NCI-H1092 (cell line): ENCODE measurements at places on chromosomes 11 and 22.

DNA sequence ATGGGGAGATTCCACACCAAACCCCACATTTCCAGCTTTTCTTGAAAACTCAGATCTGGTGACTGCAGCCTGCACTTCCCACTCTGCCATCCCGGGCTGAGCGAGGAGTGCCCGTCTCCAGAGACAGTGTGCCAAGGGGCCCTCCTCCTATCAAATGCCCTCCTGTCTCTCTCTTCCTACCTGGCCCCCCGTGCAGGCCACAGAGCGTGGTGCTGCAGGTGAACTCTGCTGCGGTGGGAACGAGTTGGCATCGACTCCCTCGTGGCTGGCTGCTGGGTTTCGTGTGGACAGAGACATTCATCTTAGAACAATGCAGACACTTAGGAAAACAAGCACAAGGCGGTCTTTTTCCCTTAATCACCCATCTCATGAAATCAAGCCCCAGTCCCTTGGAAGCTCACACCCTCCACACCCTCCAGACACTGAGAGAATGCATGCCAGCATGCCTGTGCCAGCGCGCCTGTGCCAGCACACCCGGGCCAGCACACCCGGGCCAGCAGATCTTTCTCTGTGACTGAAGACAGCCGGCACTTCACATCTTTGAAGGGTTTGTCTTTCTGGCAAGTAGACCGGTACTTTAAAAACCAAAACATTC lies 65.0 kb downstream of the PARVB start:
- no peak for DNase-seq

GRCh38 chr22:38981992-38982927 lies at the start of gene APOBEC3B:
TSS of gene APOBEC3B (plus strand) at chr22:38982347. CDS start at chr22:38982454, 107 bp downstream.
- no peak for DNase-seq

DNA sequence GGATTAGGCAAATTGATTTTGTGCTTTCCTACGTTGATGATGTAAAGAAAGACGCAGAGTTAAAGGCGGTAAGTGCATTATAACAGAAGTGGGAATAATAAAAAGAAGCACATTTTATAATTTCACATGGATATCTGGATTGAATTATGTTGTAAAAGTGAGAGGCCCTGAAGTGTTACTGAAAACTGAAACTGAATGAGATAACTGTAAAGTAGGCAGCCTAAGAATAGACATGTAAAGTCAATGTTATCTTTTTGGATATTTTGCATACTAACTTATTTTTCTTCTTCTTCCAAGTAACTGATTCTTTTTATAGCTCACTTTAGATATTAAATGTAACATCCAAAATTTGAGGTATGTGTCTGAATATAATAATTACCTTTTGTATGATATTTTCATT lies 28.3 kb downstream of the ANO5 start:
- DNase-seq = no peak

DNA sequence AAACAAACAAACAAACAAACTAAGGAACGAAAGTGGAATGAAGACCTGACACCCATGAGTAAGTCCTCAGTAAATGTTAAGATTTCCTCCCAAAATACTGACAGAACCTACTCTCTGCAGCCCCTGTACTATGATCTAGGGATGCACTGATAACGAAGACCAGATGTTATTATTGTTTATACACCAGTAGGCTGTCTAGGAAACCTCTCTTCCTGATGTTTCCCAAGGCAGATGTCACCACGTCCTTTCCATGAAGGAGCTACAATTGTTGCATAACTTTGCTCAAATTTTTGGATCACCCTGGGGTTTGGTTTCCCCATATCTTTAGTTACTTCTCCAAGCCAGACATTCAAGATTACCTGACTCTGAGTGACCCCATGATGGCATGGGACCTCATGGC lies 340.7 kb downstream of the MIAT start:
- DNase-seq = no peak

- no peak for DNase-seq
Observed at GRCh38 chr11:43541993-43542392, 138.5 kb upstream of the HSD17B12 start.
